SJCRH30 (cell line): ENCODE measurements at places on chromosomes 13 and 19. TPM values are rescaled to one million over a fixed set of nuclear protein-coding genes. Genes with fewer than 3 reads are reported as not detected.

DNA sequence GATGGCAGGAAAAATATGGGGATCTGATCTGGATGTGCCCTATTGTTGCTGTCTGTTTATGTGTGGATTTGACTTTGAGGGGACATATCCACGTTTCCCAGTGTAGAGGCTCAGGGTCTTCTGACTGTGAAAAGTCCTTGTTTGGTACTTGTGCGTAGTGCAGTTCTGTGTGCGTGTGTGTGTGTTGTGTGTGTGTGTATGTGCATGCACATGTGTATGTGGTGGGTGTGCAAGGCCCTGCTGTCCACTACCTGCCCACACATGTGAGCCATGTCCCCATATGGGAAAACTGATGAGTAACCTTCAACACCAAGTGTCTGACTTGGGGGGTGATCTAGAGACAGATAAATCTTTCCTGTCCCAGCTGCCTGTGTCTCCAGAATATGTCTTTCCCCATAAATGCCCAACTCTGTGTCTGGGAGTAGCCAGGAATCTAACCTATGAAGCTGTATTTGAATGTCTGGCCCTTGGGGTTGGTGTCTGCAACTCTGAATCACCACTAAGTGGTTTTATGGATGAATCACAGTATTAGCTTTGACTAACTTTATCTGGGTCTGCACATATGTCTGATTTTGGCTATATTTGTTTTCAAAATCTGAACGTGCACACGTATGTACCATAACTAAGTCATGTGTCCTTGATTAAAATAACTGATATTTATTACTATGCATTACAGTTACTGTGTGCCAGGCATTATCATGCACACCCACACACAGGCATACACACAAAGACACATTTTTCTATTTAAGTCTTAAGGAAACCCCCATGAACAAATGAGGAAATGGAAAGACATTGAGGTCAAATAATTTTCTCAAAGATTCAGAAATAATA is 17.4 kb downstream of the KLK2 start:
- H3K36me3 ChIP-seq = no peaks in the 10 kb centered on the region
- H3K27me3 ChIP-seq = no peaks in the 10 kb centered on the region; the same call in 1 of the 2 replicates
- H3K4me1 ChIP-seq = no peaks in the 10 kb centered on the region; the same call in 1 of the 2 replicates
- no peak overlapping the region for H3K27ac ChIP-seq

EFNB2 gene
- 18.0 and 19.0 TPM in 2 replicates for total RNA-seq

GRCh38 chr19:31349160-31349881 is at the start of gene TSHZ3:
TSS of gene TSHZ3 (minus strand) at chr19:31349436. CDS start at chr19:31349219, 217 bp downstream.
- DNase-seq = peak; percentile 97
- no peaks in the 10 kb centered on the region for H3K27me3 ChIP-seq
- peak within 1 kb of the TSS; percentile 98 for H3K27ac ChIP-seq

DNA sequence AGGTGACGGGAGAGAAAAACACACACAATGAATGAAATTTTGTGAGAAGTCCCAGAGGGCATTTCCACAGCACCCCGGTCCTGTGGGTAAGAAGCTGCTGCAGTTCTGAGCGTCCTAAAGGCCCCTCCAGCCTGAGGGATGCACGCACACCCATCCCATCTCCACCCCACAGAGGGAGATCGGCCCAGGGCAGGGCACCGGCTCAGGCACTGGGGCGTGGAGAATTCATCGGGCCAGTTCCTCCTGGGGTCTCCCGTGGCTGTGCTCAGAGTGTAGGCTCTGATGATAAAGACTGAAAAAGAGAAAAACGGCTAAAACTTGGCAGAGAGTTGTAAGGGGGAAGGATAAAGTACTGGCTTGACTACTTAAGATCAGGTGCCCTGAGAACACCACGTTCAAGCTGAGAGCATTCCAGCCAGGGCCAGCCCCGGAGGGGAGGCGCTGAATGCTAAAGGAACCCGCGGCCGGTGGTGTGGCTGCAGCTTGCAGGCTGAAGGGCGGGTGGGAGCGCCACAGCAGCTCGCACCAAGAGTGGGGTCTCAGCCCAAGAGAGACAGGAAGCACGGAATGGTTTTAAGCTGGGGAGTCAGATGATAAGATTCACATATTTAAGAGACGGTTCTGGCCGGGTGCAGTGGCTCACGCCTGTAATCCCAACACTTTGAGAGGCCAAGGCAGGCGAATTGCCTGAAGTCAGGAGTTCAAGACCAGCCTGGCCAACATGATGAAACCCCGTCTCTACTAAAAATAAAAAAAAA is 121.9 kb upstream of the SPACA7 start:
- H3K4me3 ChIP-seq = no peak overlapping the region
- no peak for DNase-seq
- peaks cover 8% of the 10 kb centered on the region for H3K27me3 ChIP-seq
- H3K27ac ChIP-seq = no peak overlapping the region
- no peaks in the 10 kb centered on the region for H3K36me3 ChIP-seq

MISP gene
- 0.18 and 0.41 TPM in 2 replicates for total RNA-seq

- H3K27me3 ChIP-seq = no peaks in the 10 kb centered on the region
- H3K4me3 ChIP-seq = no peak overlapping the region
- no peak overlapping the region for H3K27ac ChIP-seq
- H3K4me1 ChIP-seq = peaks cover 11% of the 10 kb centered on the region; the same call in 1 of the 2 replicates
- no peaks in the 10 kb centered on the region for H3K36me3 ChIP-seq
These were observed 181.5 kb downstream of the FOXO1 start for GRCh38 chr13:40484974-40485373.

CEACAM16 gene
- total RNA-seq = 0.18 and 0.73 TPM in 2 replicates

- no peak overlapping the region for H3K27ac ChIP-seq
- no peaks in the 10 kb centered on the region for H3K4me1 ChIP-seq
- DNase-seq = no peak
- H3K27me3 ChIP-seq = peaks cover 4% of the 10 kb centered on the region; the same call in 1 of the 2 replicates
- no peak overlapping the region for H3K4me3 ChIP-seq
These were observed 301.6 kb downstream of the TEX29 start for GRCh38 chr13:111622051-111622531.

DNA sequence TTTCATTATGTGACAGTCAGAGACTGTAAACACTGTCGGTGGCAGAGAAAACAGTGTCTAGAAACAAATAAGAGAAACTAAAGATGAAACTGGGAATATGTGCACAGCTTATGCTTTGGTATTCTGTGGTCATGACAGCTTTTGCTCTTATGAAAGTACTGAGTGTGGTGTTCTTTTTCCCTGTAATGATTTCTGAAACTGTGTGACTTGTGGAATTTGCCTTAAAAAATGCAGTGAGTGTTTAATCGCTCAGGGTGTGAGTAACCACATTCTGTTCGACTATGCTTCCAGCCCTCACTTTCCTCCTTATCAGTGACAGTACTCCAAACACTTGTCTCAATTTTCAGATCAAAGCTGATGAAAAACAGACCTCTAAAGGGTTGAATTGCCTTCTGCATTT is 66.9 kb upstream of the DIAPH3 start:
- DNase-seq = no peak
- no peak overlapping the region for H3K4me3 ChIP-seq
